Activated T-cell treated with anti-CD3 and anti-CD28 coated beads, Interleukin-2, amount 50 U/mL, for 4 hours (primary cell): ENCODE measurements at places on chromosomes 11 and 22. TPM values are rescaled to one million over a fixed set of nuclear protein-coding genes. Genes with fewer than 3 reads are reported as not detected.

IL17REL gene
- total RNA-seq: 0.08 TPM

PRODH gene
- total RNA-seq: 0.40 TPM

LRRC75B gene
- total RNA-seq: 0.54 TPM

GRCh38 chr11:39965701-39966100, 1493.8 kb downstream of the LRRC4C start:
- no peak for DNase-seq
